H54 (cell line): ENCODE measurements at places on chromosomes 7 and 10.
A peak's percentile ranks its signal among the peaks of the same experiment; 100 is the strongest.

- no peak for DNase-seq
Observed at GRCh38 chr7:29563590-29564495, at the start of gene PRR15. TSS of gene PRR15 (plus strand) at chr7:29563835. CDS start at chr7:29566330, 2,495 bp downstream.

- DNase-seq: no peak
Observed at GRCh38 chr7:12222889-12223579, 11.9 kb downstream of the TMEM106B start.

DNA sequence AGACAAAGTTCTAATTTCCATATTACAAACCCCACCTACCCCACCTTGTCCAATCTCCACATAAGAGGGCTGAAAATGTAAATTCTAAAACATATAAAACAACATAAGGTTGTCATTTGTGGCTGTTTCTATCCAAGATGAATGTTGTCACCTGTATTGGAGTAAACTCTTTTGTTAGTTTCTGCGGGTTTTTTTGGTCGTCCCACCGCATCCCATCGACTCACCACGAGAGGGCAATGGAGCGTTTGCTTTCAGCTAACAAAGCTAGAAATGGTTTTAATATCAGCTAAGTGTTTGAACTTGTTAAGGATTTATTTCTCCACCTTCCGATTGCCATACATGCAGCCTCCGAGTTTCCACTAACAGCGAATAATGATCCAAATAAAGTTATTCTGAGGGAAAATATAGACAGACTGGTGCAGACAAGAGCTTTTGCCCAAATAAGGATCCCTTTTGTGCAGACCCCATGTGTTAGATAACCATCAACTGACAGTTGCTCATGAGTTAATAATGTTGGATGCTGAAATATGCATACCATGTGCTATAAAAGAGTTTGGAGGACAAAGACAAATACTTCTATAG lies 137.2 kb downstream of the ARID5B start:
- DNase-seq: peak; percentile 38

DNA sequence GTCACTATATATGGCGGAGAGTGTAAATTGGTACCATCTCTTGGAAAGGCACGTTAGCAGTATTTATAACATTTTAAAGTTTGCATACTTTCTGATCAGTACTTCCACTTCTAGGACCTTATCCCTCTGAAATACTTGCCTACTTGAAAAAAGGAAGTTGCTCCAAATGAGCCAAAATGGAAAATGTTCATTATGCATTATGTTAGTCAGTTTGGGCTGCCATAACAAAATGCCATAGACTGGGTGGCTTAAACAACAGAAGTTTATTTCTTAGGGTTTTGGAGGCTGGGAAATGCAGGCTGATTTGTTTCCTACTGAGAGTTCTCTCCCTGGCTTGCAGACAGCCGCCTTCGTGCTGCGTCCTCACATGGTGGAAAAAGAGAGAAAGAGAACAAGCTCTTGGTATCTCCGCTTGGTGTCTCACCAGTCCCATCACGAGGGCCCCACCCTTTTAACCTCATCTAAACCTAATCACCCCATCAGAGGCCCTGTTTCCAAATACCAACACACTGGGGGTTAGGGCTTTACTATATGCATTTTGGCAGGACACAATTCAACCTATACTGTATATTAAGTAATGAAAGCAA lies 6.9 kb downstream of the SNX10 start:
- DNase-seq: no peak

DNA sequence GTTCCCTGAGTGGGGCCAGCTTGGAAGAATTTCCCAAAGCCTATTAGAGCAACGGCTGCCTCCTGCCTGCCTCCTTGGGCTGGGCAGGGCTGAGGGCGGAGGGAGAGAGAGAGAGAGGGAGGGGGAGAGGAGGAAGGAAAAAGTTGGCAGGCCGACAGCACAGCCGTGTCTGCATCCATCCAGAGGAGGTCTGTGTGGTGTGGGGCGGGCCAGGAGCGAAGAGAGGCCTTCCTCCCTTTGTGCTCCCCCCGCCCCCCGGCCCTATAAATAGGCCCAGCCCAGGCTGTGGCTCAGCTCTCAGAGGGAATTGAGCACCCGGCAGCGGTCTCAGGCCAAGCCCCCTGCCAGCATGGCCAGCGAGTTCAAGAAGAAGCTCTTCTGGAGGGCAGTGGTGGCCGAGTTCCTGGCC lies at the start of gene AQP1:
Gene AQP1 (plus strand): TSS at position 293 of the 409 bp plus-strand sequence. CDS start 57 bp downstream, at position 350.
- DNase-seq: no peak

DNA sequence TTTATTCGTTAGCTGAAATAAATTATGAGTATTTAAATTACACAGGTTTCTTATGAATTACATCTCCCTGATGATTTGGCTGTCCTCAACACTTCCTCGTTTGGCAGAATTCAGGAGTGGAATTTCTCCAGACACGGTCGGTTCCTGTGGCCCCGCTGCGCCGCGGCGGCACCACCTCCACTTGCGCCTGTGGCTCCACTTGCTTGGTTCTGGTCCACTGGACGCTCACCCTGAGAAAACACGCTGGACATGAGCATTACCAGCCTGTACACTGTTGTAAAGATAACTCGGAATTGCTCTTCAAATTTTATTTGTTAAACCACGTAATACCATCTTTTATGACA lies 85.3 kb downstream of the ZNF33B start:
- no peak for DNase-seq

DNA sequence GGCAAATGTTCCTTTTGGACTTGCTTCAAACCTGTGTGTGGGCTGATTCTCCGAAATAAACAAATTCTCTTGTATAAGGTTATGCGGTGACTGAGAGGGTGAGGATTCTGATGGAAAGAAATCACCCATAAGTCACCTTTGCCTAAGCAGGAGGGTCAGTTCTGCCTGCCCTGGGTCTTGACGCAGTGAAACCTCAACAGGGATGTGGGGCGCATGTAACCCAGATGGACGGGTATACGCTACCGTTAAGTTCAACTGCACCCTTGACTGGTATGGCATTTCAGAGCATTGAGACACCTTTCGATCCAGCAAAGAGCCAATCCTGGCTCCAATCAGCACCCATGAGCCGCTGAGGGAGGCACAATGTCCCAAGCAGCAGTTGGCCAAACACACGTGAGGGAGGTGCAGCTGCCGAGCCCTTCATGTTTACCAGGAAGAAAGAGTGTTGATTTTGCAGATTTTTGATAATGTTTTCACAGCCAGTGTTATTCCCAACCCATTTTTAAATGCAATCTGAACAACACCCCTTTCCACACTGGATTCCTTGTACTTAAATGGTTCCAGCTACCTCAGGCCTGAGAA lies 48.1 kb downstream of the SORBS1 start:
- DNase-seq: no peak

- no peak for DNase-seq
Observed at GRCh38 chr7:38283809-38284208, 10.4 kb upstream of the TARP start.

GRCh38 chr7:83289419-83289993 lies 126.8 kb upstream of the PCLO start:
- DNase-seq: no peak

DNA sequence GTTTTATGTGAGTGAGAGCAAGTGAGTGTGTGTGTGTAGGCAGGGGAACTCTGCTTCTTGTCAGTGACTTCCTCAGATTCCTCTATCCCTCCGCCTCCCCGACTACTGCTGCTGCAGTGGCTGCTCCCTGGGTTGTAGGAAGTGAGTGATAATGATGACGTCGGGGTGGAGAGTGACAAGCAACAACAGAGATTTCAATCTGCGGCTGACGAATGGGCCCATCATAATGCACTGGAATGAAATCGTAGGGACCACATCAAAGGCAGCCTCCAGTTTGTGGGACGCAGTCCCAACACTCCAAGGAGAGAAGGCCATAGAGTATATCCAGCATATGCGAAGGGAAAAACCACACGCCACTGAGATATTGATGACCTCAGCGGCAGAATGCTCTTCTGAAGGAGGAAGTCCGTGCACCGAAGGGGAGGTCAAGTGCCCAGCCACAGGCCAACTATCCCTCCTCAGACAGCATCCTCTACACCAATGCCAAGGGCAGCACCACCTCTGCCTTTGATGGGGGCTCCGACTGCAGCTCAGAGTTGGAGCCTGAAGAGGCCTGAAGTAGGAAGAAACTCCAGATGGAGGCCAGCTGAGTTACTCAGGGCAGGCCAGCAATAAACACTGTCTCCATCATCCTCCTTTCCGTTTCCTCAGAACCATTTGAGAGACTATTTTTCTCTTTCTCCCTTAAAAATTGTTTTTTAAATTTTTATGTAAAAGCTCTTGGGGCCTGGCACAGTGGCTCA lies 11.3 kb upstream of the STMP1 start:
- DNase-seq: no peak

GRCh38 chr10:102281102-102281487 lies 35.8 kb downstream of the GBF1 start:
- DNase-seq: no peak
